Left lung (tissue), 14 donors: ENCODE measurements at places on chromosomes 13 and 19.

DNA sequence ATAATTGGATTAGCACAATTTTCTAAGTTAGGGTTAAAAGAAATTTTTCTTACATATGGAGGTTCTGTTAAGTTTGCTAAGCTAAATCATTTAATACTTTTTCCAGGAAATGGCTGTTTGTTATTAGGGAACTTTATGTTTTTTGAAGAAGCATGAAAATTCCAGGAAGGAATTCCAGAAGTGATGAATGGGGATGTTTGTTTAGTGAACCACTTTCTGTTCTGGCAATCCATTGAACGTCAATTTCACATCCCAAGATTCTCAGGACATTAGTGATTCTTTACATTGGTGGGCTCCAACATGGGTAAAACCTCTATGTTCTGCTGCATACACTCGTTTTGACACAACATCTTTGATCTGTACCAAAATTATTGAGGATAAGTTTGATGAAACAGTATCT is 534.4 kb downstream of the IRS2 start:
- no peaks in the 10 kb centered on the region for H3K36me3 ChIP-seq
- H3K4me1 ChIP-seq: no peaks in the 10 kb centered on the region
- H3K27ac ChIP-seq: no peak overlapping the region
- DNase-seq: no peak
- no peak overlapping the region for H3K4me3 ChIP-seq
- H3K27me3 ChIP-seq: no peaks in the 10 kb centered on the region

GRCh38 chr13:36998624-36999041 is 507 bp downstream of the ALG5 start:
- no peaks in the 10 kb centered on the region for H3K36me3 ChIP-seq
- peaks cover 13% of the 10 kb centered on the region for H3K4me1 ChIP-seq
- peak; percentile 11 for DNase-seq
- peak overlapping the region; percentile 98 for H3K27ac ChIP-seq

DNA sequence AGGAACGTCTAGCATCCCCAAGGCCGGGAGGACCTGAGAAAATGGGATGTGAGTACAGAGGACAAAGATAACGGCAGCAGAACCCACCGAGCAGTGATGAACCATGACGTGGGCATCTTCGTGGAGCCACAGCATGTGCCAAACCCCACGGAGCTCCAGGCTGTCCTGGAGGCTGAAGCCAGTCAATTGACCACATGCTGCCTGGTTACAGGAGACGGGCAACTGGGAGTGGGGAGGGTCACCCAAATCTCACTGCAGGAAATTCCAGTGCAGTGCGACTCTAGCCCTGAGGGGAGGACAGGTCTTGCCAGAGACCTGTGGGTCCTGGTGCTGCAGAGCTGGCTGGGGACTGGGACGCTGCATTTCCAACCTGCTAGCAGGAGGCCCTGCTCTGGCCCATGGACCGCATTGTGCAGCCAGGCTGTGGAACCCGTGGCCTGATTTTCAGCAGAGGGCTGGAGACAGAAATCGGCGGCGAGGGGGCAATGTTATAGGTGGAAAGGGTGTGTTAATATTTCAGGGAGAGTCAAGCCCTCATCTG is 3.2 kb upstream of the GRTP1 start:
- no peak overlapping the region for H3K27ac ChIP-seq
- DNase-seq: no peak
- H3K4me3 ChIP-seq: no peak overlapping the region
- peaks cover 37% of the 10 kb centered on the region for H3K27me3 ChIP-seq
- no peaks in the 10 kb centered on the region for H3K36me3 ChIP-seq

DNA sequence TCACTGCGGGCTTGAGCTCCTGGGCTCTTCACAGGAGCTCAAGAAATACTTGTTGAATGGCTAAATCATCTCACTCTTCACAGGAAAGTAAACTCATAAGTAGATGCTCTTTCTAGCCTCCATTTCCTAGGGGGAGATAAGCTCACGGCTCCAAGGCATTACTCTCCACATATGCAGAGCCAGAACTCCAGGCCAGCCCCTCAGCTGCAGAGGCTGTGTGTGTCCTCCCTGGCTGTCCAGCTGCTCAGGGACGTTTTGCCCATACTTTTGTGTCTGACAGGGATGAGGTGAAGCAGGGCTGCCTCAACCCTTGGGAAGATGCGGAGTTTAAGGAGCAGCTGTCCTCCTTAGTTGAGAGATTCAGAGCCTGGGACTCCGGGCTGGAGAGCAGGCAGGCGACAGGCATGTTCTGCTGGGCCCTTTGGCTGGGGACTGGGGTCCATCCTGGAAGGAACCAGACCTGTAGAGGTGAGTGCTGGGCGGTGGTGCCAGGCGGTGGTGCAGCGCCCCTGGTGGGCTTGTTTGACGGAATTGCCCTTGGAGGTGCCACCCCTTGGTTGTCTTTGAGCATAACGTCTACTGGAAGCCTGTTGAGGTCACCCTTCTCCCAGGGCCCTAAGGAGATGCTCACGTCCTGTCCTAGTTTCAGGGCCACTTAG is 20.5 kb upstream of the SLC15A1 start:
- H3K27ac ChIP-seq: no peak overlapping the region
- H3K27me3 ChIP-seq: no peaks in the 10 kb centered on the region
- H3K36me3 ChIP-seq: no peaks in the 10 kb centered on the region
- DNase-seq: no peak
- H3K4me3 ChIP-seq: no peak overlapping the region
- H3K4me1 ChIP-seq: no peaks in the 10 kb centered on the region

DNA sequence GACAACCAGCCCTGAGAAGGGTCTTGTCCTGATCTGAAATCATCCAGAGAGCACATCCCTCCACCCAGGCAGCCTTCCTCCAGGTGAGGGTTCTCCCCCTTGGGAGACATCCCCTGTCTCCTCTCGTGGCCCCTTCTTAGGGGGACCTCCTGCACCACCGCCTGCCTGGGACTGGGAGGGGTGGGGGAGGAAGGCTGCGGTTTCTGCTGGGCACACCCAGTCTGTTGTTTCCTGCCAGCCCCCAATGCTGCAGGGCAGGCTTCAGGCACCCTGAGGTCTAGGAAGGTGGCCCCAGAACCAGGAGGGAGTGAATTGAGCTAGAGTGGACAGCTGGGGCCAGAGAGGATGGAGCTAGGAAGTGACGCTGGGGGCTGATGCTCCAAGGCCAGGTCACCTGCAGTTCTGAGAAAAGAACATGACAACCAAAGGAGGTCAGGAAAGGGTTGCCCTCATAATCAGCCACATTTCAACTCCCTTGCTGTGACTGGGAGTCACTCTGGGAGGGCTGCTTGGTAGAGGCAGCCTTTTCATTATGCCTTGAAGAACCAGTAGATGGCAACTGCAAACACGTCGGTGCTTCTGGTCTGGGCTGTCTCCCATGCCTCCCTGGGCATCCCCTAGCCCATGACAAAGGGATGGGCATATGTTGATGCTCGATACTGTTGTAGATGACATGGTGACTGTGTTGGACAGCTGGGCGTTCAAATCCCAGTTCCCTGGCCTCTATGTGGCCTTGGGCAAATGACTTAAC is 1.4 kb downstream of the ARHGEF18 start:
- H3K36me3 ChIP-seq: no peaks in the 10 kb centered on the region
- H3K27ac ChIP-seq: peak overlapping the region; percentile 82
- no peak overlapping the region for H3K4me3 ChIP-seq
- DNase-seq: no peak
